ENCODE measurements at places on chromosomes 6 and 20. TPM values are rescaled to one million over a fixed set of nuclear protein-coding genes. Genes with fewer than 3 reads are reported as not detected.

- no peaks in the 10 kb centered on the region for H3K4me1 ChIP-seq
- no peaks in the 10 kb centered on the region for H3K36me3 ChIP-seq
- H3K27me3 ChIP-seq: no peaks in the 10 kb centered on the region
- H3K4me3 ChIP-seq: no peak overlapping the region
- no peak for DNase-seq
Observed at GRCh38 chr6:34036357-34037069, 109.4 kb downstream of the GRM4 start.

DNA sequence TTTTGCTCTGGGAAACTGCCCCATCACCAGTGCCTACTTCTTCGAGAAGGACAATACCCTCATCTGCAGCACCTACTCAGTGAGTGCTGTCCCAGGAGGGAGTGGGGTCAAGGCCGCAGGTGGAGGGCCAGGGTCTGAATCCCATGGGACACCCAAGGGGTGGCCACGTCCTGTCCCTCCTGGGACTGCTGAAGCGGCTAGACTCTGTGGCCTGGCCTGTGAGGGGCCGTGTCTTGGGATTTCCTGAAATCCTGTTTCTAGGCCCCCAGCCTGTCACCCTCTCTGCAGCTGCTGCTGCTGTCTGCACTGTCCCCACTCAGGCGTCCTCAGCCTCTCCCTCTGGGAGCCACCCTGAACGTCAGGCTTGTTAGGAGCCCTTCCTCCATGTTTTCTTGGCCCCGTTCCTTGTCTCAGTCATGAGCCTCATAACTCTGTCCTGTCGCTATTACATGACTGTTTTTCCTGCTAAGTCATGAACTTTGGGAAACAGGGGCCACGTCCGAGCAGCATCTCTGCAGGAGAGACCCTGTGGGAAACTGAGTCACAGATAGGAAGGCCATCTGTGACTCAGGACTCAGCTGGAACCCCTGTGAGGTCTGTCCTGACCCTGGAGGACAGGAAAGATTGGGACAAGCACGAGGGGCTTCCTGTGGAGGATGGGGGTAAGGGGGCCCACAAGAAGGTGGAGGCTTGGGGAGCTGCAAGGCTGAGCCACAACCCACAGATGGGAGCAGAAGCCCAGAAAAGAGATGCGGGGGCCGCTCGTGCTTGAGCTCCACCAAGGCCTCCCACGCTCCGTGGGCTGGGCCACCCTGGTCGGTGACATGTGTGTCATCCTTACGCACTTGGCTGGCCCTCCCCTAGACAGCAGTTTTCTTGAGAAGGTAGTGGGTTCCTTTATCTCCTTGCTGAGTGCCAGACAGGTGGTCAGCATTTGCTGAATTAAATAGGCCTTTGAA is 49.9 kb downstream of the EFCAB8 start:
- DNase-seq: no peak
- H3K27me3 ChIP-seq: no peaks in the 10 kb centered on the region
- no peaks in the 10 kb centered on the region for H3K36me3 ChIP-seq
- H3K4me3 ChIP-seq: no peak overlapping the region

DNA sequence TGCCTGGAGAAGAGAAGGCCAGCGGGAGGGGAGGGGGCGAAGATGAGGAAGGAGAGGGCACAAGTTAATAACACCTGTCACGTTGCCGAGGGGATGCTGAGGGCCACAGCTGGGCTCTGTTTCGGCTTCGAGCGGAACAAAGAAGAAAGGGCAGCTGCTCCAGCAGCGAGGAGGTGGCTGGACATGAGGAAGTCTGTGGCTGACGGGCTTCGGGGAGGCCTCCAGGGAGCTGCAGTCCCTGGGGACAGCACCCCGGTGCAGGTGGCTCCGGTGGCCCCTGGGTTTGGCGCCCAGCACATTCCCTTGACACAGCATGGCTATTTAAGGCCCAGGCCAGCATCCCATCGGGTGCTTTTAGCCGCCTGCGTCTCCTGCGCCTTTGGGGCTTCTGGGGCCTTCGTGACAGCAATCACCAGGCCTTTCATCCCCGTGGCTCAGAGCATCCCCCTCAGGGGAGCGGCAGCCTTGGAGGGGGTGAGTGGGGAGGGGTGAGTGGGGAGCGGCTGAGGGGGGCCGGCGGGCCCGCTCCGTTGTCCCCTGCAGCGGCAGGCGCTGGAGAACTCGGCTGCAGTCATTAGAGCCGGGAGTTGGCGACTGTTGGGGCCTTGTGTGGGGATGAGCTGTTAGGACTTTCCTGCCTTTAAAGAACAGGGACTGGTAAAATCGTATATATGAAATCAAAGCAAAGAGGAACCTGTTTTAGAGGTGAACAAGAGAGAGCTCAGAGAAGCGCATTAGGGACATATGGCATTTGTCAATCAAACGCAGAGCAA is 99.0 kb downstream of the TMEM242 start:
- DNase-seq: peak; percentile 61
- no peak overlapping the region for H3K27ac ChIP-seq
- H3K4me3 ChIP-seq: no peak overlapping the region
- peaks cover 14% of the 10 kb centered on the region for H3K4me1 ChIP-seq
- no peaks in the 10 kb centered on the region for H3K27me3 ChIP-seq

GRCh38 chr20:50172347-50173013 is 18.1 kb upstream of the CEBPB start:
- H3K27ac ChIP-seq: peak overlapping the region; percentile 81
- H3K4me3 ChIP-seq: peak overlapping the region; percentile 46
- no peaks in the 10 kb centered on the region for H3K27me3 ChIP-seq
- peaks cover 17% of the 10 kb centered on the region for H3K4me1 ChIP-seq
- H3K36me3 ChIP-seq: no peaks in the 10 kb centered on the region

- no peaks in the 10 kb centered on the region for H3K4me1 ChIP-seq
- H3K27ac ChIP-seq: no peak overlapping the region
- H3K27me3 ChIP-seq: no peaks in the 10 kb centered on the region
- H3K4me3 ChIP-seq: no peak overlapping the region
Observed at GRCh38 chr6:32621372-32621771, 15.8 kb upstream of the HLA-DQA1 start.

Gene PGK2
- not detected for total RNA-seq

Gene EFCAB8
- 1.0 TPM for total RNA-seq

Gene HAO1
- not detected for total RNA-seq

Gene LY6G6D
- total RNA-seq: not detected
